ENCODE measurements at places on chromosomes 13 and 19.

GRCh38 chr19:32349051-32349450 lies 3.6 kb downstream of the ZNF507 start:
- DNase-seq = no peak

GRCh38 chr19:54435551-54436016 lies 13.4 kb upstream of the LENG8 start:
- no peak for DNase-seq

DNA sequence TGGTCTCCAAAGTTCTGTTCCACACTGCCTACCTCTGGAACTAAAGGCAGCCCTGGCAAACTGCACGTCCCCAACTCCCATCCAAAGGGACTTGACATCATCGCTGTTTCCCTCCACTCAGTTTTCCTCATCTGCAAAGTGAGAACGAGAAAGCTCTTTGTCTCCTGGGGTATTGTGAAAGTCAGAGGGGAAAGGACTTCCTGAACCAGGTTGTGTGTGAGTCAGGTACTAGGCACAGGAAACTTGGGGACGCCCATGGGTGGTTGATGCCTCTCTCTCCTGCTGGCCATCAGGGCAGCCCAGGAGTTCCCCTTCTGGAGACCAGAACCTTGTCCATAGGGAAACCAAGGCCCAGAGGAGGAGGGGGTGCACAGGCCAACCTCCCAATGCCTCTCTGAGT lies 4.7 kb downstream of the CRLF1 start:
- no peak for DNase-seq

GRCh38 chr19:12834566-12834943 lies at the start of gene RTBDN:
Gene RTBDN (minus strand): TSS chr19:12834579. CDS start chr19:12829979, 4,600 bp downstream.
- no peak for DNase-seq

- peak; percentile 12 for DNase-seq
Measured at GRCh38 chr19:11420429-11421370, 1.6 kb upstream of the RGL3 start.

DNA sequence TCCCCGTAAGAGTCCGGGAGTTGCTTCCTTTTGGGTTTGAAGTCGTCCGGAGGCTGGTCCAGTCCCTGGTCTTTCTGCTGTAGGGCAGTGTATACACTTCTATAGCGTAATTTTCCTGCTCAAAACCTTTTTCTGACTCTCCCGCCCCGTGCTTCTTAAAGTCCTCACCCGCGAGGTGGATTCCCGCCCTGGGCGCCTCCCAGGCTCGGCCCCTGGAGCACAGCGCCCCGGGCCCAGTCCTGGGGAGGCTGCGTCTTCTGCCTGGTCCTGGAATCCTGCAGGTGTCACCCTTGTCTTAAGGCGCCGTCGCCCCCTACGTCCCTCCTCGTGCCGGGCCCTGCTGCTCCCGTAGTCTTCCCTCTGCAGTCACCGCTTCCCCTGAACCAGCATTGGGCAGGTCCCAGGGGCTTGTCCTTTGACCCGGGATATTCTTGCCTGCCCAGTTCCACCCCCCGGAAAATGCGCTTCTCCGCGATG lies 34.4 kb upstream of the ZNF808 start:
- no peak for DNase-seq

DNA sequence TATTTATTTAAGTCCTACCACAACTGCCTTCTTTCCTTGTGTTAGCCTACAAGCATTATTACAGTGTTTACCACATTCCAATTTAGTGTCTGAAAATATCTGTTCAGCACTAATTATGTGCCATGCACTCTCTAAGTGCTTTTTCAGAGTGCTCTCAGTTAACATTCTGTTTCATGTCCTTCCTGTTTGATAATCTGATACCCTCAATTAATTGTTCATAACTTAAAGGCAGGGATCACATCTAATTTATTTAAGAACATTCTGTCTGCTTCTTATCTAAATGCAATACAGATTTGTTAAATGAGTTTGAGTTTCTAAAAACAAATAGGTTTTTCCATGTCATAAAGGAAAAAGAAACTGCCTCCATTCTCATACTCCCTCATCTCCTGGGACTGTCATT lies 649.6 kb upstream of the ATXN8OS start:
- no peak for DNase-seq

DNA sequence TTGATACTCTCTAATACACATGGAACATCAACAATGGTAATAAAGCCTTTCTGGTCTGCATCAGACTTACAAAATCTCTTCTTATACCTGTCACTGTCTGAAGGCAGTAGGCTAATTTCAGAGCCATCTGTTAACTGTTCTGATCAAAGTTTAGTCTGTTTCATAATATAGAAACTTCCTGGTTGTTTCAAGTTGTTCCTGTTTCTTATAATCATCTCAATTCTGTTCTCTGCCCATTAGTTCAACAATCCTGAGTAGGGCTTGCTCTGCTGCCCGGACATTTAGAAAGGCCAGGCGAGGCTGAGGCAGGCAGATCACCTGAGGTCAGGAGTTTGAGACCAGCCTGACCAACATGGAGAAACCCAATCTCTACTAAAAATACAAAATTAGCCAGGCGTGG lies 5.4 kb upstream of the ZSCAN5A start:
- no peak for DNase-seq

DNA sequence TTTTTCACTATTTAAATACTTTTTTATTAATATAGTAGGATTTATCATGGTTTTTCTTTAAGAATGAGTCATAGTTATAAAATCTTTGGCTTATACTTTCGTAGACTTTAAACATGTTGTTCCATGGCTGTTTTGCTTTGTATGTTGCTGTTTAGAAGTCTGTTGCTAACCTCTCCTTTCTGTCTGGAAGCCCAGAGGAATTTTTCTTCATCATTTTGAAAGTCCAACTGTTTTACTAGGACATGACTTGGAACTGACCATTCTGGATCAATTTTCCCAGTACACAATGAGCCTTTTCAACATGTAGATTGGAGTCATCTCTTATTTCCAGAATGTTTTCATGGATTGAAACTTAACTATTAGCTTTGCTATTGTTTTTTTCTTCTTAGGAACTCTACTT lies 7.9 kb downstream of the CAB39L start:
- DNase-seq = peak; percentile 16

- no peak for DNase-seq
Measured at GRCh38 chr13:44504116-44504515, 72.0 kb downstream of the TSC22D1 start.

GRCh38 chr13:37127691-37128241 lies 22.3 kb upstream of the CSNK1A1L start:
- peak; percentile 90 for DNase-seq

DNA sequence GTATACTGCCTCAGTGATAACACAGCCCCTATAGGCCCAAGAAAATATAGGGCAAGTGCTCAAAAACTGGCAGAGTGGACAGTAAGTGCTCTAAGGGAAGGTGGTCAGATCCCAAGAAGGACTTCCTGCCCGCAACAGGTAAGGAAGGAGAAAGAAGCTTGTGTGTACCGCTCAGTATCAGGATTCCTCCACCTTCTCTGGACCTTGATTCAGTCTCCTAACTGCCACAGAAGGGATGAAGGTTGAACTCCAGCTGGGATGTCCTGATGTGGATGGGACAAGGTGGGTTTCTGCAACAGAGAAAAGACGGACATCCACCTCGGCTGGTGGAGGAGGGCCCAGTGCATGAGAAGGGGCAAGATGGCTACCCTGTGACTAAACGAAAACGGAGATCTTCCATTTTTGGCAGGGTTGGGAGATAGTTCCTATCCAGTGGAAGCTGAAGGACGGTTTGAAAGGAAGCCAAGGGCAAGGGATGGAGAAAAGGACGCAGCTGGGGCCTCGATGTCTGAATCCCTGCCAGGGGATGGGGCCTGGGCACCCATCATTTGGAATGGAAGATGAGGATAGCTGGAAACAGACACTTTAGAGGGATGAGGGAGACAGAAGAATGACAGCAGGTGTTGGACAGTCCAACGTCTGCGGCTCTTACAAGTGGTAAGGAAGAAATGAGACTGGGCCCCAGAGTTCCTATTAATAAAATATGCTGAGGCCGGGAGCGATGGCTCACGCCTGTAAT lies 1.3 kb upstream of the ATF5 start:
- no peak for DNase-seq

GRCh38 chr19:37933937-37934358 lies 26.9 kb downstream of the SIPA1L3 start:
- DNase-seq = peak; percentile 60

- no peak for DNase-seq
Measured at GRCh38 chr19:13011653-13012389, 16.5 kb downstream of the NFIX start.

DNA sequence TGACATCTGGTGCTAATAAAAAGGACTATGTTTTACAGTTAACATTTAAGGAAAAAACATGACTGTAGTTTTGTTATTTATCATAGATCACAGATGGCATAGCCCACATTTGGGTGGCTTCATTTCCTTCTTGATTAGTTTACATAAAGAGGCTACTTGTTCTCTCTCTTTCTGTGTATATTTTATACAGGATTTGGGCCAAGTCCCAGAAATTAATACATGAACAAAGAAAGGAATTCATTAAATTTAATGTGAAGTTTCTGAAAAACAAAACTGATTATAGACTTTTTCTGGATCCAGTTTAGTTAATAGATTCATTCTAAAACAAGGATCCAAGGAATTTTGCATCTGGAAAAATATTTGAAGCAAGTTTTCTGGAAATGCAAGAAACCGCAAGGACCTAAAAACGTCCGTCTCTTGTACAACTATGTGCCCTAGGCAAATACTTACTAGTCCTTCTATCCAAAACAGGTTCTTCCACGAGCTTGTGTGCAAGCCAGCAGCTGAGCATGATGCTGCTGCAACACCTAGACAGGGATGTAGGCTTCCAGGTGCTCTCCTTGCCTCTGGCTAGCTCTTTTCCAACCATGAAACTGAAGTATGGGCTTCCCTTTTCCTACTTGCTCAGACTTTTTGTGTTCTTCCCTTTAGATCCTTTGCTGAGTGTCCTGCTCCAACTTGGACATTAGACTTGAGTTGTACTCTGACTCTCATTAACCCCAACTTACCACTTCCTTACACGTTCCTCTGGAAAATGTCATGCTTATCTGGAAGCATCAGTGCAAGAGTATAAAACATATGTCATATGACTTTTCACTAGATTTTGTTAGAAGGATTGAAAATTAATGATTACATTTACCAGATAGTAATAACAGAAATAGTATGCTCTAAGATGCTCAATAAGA lies 161.5 kb upstream of the STARD13 start:
- no peak for DNase-seq

DNA sequence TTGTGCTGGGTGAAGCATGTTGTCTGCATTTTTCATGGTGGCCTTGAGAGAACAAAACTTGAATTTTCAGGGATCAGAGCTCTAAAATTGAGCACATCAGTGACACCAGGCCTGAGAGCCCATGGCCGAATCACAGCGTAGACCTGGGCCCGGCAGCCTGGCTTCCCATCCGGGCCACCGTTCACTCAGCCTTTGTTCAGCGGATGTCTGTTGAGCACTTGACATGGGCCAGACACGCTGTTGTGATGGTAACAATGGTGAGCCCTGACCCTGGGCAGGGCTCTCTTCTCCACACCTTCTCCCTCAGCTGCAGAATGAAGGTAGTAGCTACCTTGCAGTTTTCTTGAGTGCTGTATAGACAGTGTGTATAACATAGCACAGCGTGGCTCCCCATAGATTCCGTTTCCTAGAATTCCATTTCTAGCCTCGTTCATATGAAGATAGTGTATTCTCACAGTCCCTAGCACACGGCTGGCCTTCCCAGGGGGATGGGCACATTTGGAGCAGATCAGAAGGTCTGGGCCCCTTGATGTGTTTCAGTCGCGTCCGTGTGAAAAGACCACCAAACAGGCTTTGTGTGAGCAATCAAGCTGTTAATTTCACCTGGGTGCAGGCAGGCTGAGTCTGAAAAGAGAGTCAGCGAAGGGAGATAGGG lies 75.3 kb downstream of the RAB20 start:
- no peak for DNase-seq

GRCh38 chr13:37531049-37531448 lies 67.5 kb downstream of the POSTN start:
- DNase-seq = peak; percentile 28

DNA sequence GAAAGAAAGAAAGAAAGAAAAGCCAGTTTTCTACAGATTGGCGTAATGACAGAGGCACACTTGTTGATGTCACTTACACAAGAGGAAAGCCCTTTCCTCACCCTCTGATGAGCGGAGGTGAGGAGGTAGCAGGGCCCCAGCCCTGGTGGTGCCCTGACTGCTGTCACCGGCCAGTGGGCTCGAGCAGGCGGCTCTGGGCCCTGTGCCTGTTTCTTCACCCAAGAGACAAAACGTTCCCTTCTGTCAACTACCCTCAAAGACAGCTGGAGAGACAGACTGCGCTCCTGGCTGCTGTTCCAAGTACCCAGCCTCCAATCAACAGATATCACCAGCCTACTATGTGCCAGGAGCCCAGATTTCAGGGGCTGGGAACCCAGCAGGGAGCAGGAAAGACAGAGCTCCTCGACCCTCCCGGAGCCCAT lies 10.1 kb downstream of the EPS15L1 start:
- DNase-seq = no peak

DNA sequence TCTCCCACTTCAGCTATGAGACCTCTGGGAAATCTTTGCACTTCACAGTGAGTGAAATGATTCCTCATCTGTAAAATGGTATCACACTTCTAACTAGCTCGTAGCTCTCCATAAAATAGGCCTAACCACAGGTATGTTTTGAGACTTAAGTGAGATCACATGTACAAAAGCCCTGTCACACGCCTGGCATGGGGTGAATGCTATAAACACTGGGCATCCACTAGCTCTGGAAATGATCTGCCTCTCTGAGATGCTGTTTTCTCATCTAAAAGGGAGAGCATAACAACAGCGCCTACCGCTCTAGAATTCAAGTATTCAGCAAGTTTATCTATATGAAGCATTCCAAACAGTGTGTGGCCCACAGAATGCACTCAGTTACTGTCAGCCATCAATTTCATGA lies 2.2 kb downstream of the AKT2 start:
- DNase-seq = peak; percentile 56

DNA sequence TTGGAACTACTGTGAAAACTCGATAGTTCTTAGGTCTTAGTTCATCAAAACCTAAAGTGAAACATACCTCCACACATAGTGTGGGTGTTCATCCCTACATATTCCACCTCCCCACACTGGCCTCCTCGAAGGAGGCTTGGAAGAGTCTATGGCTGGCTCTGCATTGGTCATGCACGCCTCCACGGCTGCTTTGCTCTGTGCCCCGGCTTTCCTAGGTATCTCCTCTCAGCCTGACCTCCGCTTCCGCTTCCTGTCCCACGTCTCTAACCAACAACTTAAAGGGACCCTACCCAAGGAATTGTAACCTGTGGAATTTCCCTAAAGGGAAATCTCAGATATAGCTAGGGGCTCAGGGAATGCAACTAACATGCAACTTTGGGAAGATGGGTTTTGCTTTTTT lies 79.7 kb upstream of the MBNL2 start:
- no peak for DNase-seq

GRCh38 chr13:76106763-76107162 lies 470.6 kb downstream of the LMO7 start:
- DNase-seq = no peak

- DNase-seq = peak; percentile 85
Measured at GRCh38 chr13:94947965-94948371, 235.6 kb upstream of the SOX21 start.

Measured in astrocyte of the hippocampus (primary cell).